GM04503 (cell line): ENCODE measurements at places on chromosomes 1 and 21.

DNA sequence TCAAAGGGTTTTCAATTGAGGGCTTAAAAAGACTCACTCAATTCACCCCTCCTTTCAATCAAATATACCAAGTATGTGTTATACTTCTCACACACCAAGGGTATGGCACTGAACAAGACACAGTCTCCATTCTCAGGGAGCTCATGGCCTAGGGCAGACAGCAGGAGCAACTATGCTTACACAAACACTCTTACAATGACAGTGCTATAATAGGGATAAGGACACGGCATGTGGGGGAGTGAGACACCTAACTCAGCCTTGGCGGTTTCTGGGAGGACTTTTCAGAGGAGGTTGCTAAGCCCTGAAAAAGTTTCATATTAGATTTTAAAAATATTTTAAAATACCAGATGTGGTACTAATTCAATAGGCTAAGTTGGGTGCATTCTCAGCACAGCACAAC, 22.7 kb upstream of the SYT6 start:
- no peak for DNase-seq

GRCh38 chr1:48756683-48757316, 19.9 kb downstream of the BEND5 start:
- DNase-seq, result no peak

DNA sequence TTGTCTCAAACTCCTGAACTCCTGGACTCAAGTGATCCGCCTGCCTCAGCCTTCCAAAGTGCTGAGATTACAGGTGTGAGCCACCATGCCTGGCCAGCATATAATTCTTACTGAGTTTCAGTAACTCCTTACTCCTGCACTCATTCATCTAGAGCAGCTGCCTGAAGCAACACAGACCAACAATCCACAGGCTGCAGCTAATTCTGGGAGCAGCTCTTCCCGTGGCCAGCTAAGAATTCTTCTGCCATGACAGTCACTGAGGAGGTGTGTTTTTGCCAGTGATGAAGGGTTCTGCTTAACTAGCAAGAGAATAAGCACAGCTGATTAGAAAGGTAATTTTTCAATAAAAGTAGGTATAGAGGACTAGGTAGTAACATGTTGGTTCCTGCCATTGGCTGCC, 5.4 kb downstream of the VTCN1 start:
- DNase-seq, result no peak

GRCh38 chr1:157955857-157956256, 37.6 kb upstream of the KIRREL1 start:
- no peak for DNase-seq

- DNase-seq, result no peak
These were observed 112.5 kb downstream of the MATN1 start for GRCh38 chr1:30610917-30611316.

DNA sequence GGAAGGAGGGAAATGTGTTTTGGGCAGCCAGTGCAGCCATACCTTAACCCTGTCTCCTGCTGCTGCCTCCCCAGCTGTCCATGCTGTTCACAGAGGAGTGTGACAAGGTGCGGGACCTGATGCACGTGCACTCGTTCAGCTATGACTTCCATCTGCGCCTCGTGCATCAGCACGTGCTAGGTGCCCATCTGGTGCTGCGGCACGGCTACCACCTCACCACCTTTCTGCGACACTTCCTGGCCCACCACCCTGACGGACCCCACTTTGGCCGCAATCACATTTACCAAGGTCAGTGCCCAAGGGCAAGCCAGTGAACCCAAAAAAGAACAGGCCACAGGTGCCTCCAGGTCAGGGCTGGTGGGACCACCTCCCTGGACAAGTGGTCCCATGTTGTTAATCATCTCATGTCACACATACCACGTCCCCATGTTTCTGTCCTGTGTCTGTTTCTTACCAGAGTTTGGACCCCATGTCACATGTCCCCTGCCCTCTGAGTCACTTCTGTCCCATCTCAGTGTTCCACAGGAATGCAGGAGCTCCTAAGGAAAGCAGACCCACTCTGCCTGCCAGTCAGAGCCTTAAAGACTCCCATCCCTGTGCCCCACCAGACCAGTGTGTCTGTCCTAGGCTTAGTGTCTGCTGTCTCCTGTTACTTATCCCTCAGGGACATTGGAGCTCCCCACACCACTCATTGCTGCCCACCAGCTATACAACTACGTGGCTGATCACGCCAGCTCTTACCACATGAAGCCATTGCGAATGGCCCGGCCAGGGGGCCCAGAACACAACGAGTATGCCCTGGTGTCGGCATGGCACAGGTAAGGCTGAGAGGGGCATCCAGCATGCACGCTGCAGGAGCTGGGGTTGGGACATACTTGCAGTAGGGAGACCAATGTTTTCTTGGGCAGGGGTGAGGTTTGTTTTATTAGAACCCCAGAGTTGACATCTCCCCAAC, 6.6 kb downstream of the HYI start:
- no peak for DNase-seq
